ENCODE measurements at places on chromosomes 1 and 21.

- DNase-seq, result no peak
These were observed 346.6 kb upstream of the DPYD start for GRCh38 chr1:98267423-98267822.

- DNase-seq, result no peak
These were observed 3.8 kb upstream of the RWDD3 start for GRCh38 chr1:95230256-95230655.

DNA sequence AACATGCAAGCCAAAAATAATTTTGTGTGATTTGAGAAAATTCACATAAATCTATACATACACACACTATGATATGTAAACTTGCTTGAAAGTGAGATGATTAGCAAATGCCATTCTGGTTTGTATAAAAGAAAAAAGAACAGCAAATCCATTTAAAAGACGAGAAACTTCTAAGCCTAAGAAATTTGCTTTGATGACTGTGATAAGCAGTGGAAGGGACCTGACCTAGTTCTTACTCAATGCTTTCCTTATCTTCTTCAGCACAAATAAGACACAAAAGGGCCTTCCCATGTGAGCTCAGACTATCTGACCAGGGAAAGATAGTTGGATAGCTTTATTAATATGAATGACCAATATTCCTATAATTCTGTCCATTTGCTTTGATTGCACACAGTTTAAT is 25.3 kb upstream of the NMNAT2 start:
- DNase-seq, result no peak

DNA sequence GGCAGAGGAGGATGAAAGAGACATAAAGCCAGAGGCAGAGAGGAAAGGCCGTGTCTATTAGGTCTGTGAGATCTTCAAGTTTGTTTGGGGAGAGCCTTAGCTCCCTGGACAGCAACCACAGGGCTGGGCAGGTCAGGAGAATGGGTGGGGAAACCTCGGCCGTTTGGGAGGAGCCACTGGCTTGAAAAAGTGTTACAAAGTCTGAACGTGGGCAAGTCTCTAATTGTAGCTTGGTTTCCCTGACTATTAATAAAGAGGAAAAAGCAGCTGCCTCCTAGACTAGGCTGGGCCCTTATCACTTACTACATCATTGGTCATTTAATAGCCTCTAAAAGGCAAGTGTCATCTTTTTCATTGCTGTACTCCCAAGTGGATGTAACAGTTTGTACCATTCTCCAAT is at the start of gene CCDC17:
Gene CCDC17, minus strand, starts transcription at position 83 of the 400 bp plus-strand sequence. CDS start 145 bp downstream, outside the sequence.
- DNase-seq, result no peak

- DNase-seq, result peak; percentile 87
These were observed 13.2 kb upstream of the EPS8L3 start for GRCh38 chr1:109776911-109777310.

GRCh38 chr1:54064299-54064698 is 10.9 kb downstream of the TCEANC2 start:
- DNase-seq, result no peak

GRCh38 chr1:43602990-43603389 is 47.0 kb upstream of the KDM4A start:
- DNase-seq, result no peak

- DNase-seq, result peak; percentile 90
These were observed at the start of gene RIPK4 for GRCh38 chr21:41766883-41767605. TSS of gene RIPK4 (minus strand) at chr21:41767052. CDS start at chr21:41767041, 11 bp downstream.

GRCh38 chr1:150876119-150876454 is 312 bp downstream of the ARNT start:
- DNase-seq, result no peak

DNA sequence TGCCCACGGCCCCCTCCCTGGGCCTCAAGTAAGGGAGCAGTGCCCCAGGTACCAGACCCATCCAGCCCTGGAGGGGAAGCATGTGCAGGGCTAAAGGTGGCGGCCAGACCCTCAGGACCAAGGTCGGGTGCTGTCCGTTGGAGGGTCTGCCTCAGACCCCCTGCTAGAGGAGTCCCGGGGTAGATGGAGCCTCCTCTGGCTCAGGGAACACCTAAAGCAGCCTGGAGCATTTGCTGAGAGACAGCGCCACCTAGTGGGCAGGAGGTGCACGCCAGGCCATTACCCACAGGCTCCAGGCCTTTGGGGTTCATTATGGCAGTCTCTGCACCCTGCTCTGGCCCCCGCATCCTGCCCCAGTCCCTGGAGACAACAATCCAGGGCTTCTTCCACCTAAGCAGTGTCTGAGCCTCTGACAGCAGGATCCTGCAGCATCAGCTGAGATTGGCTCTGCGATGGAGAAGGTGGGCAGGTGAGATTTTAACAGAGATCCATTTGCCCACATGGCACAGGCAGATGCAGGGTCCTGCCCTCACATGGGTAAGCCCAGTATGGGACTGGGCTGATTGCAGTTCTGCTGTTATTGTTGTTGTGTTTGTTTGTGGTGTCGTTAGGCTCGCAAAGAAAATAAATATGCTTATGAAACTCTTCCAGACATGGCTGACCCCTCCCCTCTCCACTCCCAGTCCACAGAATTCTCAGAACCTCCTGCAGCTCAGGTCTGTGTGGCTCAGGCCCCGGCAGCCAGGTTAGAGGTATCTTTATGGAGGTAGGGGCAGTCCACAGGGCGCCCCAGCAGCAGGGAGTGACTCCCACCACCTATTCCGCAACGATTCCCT is 42.4 kb downstream of the CTNNBIP1 start:
- DNase-seq, result peak; percentile 93

GRCh38 chr1:234928642-234929041 is 200.0 kb downstream of the TOMM20 start:
- no peak for DNase-seq

DNA sequence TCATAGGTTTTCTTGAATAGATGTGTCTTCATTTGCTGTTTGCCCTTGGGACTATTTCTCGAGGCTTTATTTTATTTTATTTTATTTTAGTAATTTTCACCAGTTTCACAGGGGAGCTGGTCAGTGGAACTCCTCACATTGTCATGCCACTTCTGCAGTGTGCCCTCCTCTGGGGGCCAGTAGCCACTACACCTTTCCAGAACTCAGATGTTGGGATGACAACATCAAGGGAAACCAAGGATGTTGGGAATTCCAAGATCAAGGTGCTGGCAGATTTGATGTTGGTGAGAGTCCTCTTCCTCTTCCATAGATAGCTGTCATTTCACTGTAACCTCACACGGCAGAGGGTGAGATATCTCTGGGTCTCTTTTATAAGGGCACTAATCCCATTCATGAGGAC is 35.5 kb downstream of the SLC26A9 start:
- peak; percentile 57 for DNase-seq

GRCh38 chr1:234709473-234710228 is 99.7 kb upstream of the IRF2BP2 start:
- DNase-seq, result no peak

- DNase-seq, result no peak
These were observed 59.3 kb upstream of the ID3 start for GRCh38 chr1:23618586-23619083.

GRCh38 chr1:6141592-6141991 is 38.5 kb downstream of the CHD5 start:
- DNase-seq, result peak; percentile 65

GRCh38 chr1:66357478-66358197 is 176.3 kb upstream of the SGIP1 start:
- DNase-seq, result no peak

DNA sequence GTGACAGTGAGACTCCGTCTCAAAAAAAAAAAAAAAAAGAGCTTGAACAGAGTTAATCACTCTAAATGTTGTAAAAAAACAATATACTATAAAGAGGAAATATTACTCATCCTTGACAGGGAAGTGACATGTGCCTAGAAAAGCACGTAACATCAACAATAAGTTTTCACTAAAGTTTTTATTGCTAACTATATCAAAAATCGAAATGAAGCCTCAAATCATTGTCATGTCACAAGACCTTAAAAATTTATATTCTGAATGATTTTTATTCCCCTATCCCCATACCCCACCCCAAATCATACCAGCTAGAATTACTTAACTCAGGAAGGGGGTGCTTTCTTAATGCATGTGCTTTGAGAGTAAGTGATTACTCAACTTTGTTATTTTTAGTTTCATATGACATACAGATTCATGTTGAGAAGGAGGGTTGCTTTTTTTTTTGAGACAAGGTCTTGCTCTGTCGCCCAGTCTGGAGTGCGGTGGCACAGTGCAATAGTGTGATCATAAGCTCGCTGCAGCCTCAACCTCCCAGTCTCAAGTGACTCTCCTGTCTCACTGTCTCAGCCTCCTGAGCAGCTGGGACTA is 53.6 kb upstream of the MUTYH start:
- no peak for DNase-seq
